Naive thymus-derived CD4-positive, alpha-beta T cell (primary cell): ENCODE measurements at places on chromosomes 13 and 19. TPM values are rescaled to one million over a fixed set of nuclear protein-coding genes. Genes with fewer than 3 reads are reported as not detected.

- H3K36me3 ChIP-seq, result no peaks in the 10 kb centered on the region
- no peak overlapping the region for H3K27ac ChIP-seq
- no peak overlapping the region for H3K4me3 ChIP-seq
- no peaks in the 10 kb centered on the region for H3K27me3 ChIP-seq
- DNase-seq, result no peak
- H3K4me1 ChIP-seq, result no peaks in the 10 kb centered on the region
Measured at GRCh38 chr13:106865716-106866440, 297.9 kb upstream of the ARGLU1 start.

DNA sequence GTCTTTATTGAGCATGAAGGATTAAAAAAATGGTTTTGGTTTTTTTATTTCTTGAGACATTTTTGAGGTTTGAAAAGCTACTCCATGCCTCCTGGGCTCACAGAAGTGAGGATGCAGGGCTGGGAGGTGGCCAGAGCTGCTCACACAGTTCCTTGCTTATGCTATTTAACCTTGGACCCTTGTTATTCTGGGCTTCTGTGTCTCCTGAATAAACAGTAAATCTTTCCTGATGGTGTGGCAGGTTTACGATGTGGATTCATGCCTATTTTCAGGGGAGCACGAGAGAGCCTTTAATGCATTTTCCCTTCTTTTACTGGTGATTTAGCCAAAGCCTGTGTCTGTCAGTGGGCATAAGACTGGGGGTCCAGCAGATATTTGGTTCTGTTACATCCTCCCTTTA lies 34.3 kb upstream of the PCDH8 start:
- no peaks in the 10 kb centered on the region for H3K4me1 ChIP-seq
- no peak overlapping the region for H3K27ac ChIP-seq
- H3K36me3 ChIP-seq, result no peaks in the 10 kb centered on the region
- DNase-seq, result no peak
- H3K4me3 ChIP-seq, result no peak overlapping the region
- no peaks in the 10 kb centered on the region for H3K27me3 ChIP-seq

DNA sequence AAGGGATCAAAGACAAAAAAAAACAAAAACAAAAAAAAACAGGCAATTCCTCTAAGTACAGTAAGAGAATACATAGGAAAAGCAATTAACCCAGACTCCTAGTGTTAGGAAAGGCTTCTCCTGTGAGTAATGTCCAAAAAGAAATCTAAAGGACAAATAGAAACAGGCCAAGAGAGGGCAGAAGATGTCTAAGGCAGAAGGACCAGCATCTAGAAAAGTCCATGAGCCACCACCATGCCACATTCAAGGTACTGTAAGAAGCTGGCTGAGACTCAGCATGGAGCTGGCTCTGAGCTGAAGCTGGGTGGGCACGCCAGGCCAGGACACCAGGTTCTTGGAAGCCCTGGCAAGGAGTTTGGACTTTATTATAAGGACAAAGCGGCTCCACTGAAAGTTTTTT lies 118.1 kb upstream of the FRY start:
- no peak for DNase-seq
- H3K4me1 ChIP-seq, result no peaks in the 10 kb centered on the region
- no peaks in the 10 kb centered on the region for H3K36me3 ChIP-seq
- no peak overlapping the region for H3K27ac ChIP-seq
- H3K4me3 ChIP-seq, result no peak overlapping the region
- no peaks in the 10 kb centered on the region for H3K27me3 ChIP-seq

GRCh38 chr19:49837009-49837310 lies 14.0 kb upstream of the PTOV1 start:
- H3K4me3 ChIP-seq, result no peak overlapping the region
- H3K27me3 ChIP-seq, result no peaks in the 10 kb centered on the region
- H3K36me3 ChIP-seq, result no peaks in the 10 kb centered on the region
- no peaks in the 10 kb centered on the region for H3K4me1 ChIP-seq
- DNase-seq, result no peak
- H3K27ac ChIP-seq, result no peak overlapping the region

DNA sequence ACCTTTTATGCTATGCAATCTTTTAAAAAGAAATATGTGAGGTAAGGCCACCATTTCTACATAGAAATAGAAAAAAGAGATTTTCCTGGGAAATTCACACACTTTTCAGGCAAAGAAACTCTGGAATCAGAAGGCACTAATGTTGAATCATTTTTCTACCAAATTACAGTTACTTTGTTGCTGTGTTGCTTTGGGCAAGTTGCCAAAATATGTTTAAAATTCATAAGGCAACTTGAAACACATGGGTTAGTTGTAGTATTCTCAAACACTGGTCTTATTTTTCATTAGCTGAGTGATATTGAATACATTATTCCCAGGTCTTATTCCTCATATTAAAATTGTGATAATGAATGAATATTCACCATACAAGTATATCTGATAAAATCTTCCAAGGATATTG lies 195.0 kb upstream of the SLITRK1 start:
- no peaks in the 10 kb centered on the region for H3K27me3 ChIP-seq
- H3K4me3 ChIP-seq, result no peak overlapping the region
- no peak overlapping the region for H3K27ac ChIP-seq
- no peaks in the 10 kb centered on the region for H3K4me1 ChIP-seq

- H3K27ac ChIP-seq, result no peak overlapping the region
- H3K4me3 ChIP-seq, result peak overlapping the region; percentile 23
- peak; percentile 48 for DNase-seq
- no peaks in the 10 kb centered on the region for H3K36me3 ChIP-seq
Measured at GRCh38 chr13:71866335-71867130, 471 bp downstream of the DACH1 start.

DNA sequence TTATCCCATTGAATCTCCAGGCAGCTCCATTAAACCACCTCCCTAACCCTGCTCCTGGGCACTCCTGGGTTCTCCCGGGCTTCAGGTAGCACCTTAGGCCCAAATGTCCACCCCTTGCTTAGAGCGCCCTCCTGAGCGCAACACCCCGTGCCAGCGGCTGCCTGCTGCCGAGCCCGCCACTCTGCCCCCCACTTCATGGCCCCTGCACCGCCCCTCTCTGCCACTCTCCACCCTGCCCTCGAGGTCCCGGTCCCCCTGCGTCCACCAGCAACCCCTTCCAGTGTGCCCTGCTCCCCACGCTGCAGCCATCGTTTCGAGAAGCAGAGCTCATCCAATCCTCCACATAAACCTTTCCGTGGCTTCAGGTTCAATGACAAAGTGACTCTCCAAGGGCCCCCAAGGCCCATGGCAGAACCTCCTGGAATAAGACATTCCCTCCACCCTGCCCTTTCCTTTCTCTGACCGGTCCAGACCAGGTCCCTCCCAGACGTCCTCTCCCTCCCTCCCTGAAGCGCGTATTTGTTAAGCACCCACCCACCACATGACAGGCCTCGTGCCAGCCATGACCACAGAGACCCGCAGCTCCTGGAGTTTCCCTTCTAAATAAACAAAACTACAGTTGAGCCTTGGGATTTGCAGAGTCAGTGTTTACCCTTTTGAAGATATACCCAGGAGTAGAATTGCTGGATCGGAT lies 66.6 kb downstream of the ARHGEF18 start:
- H3K27me3 ChIP-seq, result no peaks in the 10 kb centered on the region
- H3K4me1 ChIP-seq, result no peaks in the 10 kb centered on the region
- H3K4me3 ChIP-seq, result no peak overlapping the region
- DNase-seq, result no peak
- H3K36me3 ChIP-seq, result peaks cover 72% of the 10 kb centered on the region
- H3K27ac ChIP-seq, result no peak overlapping the region

- peaks cover 6% of the 10 kb centered on the region for H3K4me1 ChIP-seq
- H3K36me3 ChIP-seq, result no peaks in the 10 kb centered on the region
Measured at GRCh38 chr19:1505012-1505411, 7.8 kb downstream of the ADAMTSL5 start.

DNA sequence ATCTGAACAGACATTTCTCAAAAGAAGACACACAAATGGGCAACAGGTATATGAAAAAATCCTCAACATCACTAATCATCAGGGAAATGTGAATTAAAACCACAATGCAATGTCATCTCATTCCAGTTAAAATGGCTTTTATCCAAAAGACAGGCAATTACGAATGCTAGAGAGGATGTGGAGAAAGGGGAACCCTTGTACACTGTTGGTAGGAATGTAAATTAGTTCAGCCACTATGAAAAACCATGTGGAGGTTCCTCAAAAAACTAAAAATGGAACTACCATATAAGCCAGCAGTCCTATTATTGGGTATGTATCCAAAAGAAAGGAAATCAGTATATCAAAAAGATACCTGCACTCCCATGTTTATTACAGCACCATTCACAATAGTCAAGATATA lies 24.7 kb upstream of the ZC3H13 start:
- H3K27ac ChIP-seq, result no peak overlapping the region
- no peaks in the 10 kb centered on the region for H3K36me3 ChIP-seq
- no peaks in the 10 kb centered on the region for H3K4me1 ChIP-seq
- DNase-seq, result no peak

- H3K27me3 ChIP-seq, result no peaks in the 10 kb centered on the region
- DNase-seq, result no peak
- no peaks in the 10 kb centered on the region for H3K4me1 ChIP-seq
- H3K4me3 ChIP-seq, result no peak overlapping the region
- peaks cover 84% of the 10 kb centered on the region for H3K36me3 ChIP-seq
- H3K27ac ChIP-seq, result no peak overlapping the region
Measured at GRCh38 chr19:16403151-16403977, 68.4 kb downstream of the EPS15L1 start.

DNA sequence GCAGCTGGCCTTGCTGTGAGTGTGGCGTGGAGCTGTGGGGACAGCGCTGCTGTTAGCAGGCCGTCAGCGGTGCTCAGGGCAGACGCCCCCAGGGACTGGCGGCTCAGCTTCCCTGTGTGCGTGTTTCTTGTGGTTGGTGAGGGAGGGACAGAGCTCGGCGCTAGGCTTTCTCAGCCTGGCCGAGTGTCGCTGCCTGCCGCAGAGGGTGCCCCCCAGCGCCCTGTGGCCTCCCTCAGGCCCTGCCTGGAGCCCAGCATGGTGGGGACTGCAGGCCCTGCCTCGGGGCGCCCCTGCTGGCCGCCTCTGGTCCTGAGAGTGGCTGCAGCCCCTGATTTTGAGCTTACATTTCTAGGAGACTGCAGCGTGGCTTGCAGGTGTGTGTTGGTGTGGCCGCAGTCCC lies 35.5 kb downstream of the DOT1L start:
- no peak overlapping the region for H3K27ac ChIP-seq
- H3K4me1 ChIP-seq, result no peaks in the 10 kb centered on the region
- no peak for DNase-seq

- no peak for DNase-seq
- no peak within 1 kb of the TSS for H3K27ac ChIP-seq
- H3K36me3 ChIP-seq, result no peaks in the 10 kb centered on the region
- no peaks in the 10 kb centered on the region for H3K27me3 ChIP-seq
- no peak within 1 kb of the TSS for H3K4me3 ChIP-seq
Measured at GRCh38 chr19:44529536-44529935, at the start of gene CEACAM20. Gene CEACAM20, minus strand, starts transcription at chr19:44529675. Its CDS starts 166 bp downstream, at chr19:44529509.

GRCh38 chr13:80707000-80707983 lies 366.4 kb upstream of the SPRY2 start:
- no peak overlapping the region for H3K4me3 ChIP-seq
- H3K27ac ChIP-seq, result no peak overlapping the region
- no peak for DNase-seq
- H3K27me3 ChIP-seq, result no peaks in the 10 kb centered on the region
- H3K4me1 ChIP-seq, result no peaks in the 10 kb centered on the region

- H3K4me1 ChIP-seq, result no peaks in the 10 kb centered on the region
- H3K27me3 ChIP-seq, result no peaks in the 10 kb centered on the region
- no peaks in the 10 kb centered on the region for H3K36me3 ChIP-seq
- H3K4me3 ChIP-seq, result no peak overlapping the region
- no peak for DNase-seq
Measured at GRCh38 chr13:80009760-80010159, 331.2 kb downstream of the SPRY2 start.

DNA sequence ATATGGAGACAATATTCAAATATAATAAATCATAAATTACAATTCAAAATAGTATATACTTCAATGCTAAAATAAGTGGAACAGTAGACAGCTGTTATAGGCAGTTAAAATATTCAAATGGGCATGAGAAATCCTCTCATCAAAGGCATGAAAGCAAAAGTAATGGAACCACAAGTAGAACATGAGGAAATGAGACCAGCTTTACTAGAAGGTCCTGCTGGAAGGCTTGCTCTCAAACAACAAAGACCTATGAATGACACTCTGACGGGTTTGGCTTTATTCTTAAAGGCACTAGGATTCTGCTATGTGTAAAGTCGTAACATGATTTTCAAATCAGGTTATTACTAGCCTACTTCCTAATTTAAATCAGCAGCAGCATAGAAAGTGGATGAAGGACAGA lies 148.1 kb downstream of the VWA8 start:
- no peak for DNase-seq
- no peak overlapping the region for H3K4me3 ChIP-seq
- no peak overlapping the region for H3K27ac ChIP-seq
- no peaks in the 10 kb centered on the region for H3K27me3 ChIP-seq
- H3K4me1 ChIP-seq, result peaks cover 16% of the 10 kb centered on the region
- H3K36me3 ChIP-seq, result no peaks in the 10 kb centered on the region

DNA sequence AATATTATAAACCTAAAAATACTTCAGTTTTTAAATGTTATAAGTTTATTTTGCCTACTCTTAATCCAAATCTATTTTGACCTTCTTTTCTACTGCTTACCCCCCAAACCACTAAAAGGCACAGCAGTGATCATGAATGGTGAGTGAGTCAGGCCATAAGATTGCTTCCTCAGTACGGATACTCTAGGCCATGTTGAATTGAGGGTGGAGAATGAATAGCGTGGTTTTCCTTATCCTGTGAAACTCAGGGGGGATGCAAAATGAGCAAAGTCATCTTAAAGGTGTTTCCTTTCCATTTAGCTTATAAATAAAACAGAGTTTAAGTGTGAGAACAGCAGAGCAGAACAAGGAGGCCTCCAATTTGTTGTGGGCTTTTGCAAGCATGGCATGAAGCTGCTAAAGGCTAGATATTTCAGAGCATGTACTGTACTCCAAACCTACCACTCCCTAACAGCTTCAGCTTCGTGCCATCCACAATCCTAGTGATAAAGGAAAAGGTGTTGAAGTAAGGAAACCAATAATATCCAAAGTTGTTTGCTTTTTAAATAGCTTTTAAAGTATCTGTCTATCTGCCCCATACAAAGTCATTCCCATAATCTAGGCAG lies 25.0 kb downstream of the SERPINE3 start:
- H3K27me3 ChIP-seq, result no peaks in the 10 kb centered on the region
- H3K36me3 ChIP-seq, result peaks cover 7% of the 10 kb centered on the region
- H3K4me3 ChIP-seq, result no peak overlapping the region
- DNase-seq, result no peak

GRCh38 chr13:111492341-111492950 lies 172.0 kb downstream of the TEX29 start:
- H3K36me3 ChIP-seq, result no peaks in the 10 kb centered on the region
- no peak for DNase-seq
- H3K4me3 ChIP-seq, result no peak overlapping the region
- H3K4me1 ChIP-seq, result no peaks in the 10 kb centered on the region
- no peaks in the 10 kb centered on the region for H3K27me3 ChIP-seq

- no peak overlapping the region for H3K4me3 ChIP-seq
- H3K27me3 ChIP-seq, result no peaks in the 10 kb centered on the region
- DNase-seq, result no peak
- H3K36me3 ChIP-seq, result no peaks in the 10 kb centered on the region
Measured at GRCh38 chr13:44293374-44293773, 80.2 kb upstream of the SERP2 start.

The N4BP2L2 gene
- polyA plus RNA-seq, result 129 TPM

The PSG2 gene
- not detected for polyA plus RNA-seq

The DCLK1 gene
- not detected for polyA plus RNA-seq

The IGSF23 gene
- not detected for polyA plus RNA-seq

The KLHL1 gene
- not detected for polyA plus RNA-seq

The CEBPA gene
- not detected for polyA plus RNA-seq

The HPN gene
- polyA plus RNA-seq, result not detected

The FBXO27 gene
- polyA plus RNA-seq, result not detected

The ZNF626 gene
- polyA plus RNA-seq, result 4.8 TPM
